ENCODE measurements at places on chromosomes 16 and 17.

DNA sequence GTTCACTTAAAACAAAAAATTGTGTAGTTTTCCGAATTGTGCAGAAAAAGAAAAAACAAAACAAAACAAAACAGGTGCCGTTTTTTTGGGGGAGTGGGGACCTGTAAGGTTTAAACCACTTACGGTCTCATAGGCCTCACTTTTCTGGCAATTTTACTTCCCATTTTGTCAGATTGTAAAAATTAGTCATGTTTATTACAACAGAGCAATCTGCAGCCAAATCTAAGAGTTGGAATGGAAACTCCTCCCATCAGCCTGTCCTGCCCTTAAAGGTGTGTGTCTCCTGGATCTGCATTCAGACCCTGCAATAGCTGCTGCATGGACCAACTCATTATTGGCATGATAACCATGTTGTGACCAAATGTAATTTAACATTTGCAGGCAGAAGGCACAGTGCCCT is 8.2 kb upstream of the SALL1 start:
- no peak for DNase-seq

DNA sequence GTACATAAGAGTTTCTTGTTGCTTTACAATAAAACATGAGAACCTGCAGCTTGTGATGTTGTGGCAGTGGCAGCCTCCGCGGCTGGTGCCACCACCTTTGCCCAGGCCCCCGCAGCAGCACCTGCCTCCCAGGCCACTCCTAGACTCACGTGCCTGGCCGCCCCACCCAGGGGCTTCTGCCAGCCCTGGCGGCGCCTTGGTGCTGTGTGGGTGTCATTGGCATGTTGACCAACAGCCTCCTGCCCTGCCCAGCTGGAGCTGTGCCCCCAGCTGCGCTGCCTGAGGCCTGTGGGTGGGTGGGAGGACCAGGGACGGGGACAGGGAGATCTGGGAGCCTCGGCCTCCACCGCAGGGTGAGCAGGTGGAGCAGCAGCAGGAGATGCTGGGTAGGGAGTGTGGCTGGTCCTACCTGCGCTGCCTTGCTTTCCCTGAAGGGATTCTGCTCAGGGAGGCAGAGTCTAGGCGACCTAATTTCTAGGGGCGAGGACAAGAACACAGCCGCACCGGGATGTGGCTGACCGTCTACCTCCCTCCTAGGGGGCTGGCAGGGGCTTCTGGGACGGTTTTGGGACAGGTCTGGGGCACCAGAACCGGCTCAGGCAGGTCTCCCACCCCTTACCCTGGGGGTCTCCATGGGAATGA is 428 bp upstream of the DNASE1L2 start:
- DNase-seq: no peak

DNA sequence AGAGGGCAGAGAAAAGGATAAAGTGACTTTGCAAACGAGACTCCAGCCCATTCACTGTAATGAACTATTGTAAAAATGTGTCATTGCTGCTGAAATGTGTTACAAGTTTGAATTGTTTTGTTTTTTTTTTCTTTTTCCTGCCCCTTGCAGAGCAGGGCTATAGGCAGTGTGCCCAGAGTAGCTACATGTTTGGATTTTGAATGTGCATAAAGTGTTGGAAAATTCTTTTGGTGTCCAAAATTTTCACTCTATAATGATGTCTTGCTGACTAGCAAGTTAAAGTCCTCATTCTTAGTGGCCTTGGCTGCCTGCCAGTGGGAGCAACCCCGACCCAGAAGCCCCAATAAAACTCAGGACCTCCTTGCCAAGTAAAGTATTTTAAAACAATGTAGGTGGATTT is 66.5 kb downstream of the IGF2BP1 start:
- DNase-seq: no peak

DNA sequence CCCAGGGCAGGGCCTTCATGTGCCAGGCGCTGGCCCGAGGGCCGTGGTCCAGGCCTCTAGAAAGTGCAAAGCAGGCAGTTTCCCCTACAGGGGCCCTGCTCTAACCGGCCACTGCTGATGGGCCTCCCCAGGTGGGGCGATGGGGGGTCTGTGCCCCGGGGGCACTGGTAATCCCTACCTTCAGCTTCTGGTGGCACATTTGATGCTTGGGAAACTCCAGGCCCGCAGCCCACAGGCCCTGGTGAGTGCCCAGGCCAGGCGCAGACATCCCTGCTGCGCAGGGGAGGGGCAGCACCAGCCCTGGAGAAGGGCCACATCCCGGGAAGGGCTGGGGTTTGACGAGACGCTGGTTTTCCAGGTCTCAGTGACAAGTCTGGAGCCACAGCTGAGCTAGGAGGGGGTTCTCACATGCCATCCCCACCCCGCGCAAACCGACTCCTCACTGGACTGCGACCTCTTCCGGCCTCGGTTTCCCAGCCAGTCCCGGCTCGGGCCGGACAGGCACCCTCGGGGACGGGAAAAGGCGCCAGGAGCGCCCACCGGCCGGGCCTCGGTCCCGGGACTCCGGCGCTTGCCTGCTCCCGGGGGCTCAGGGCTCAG is 1.6 kb downstream of the DOC2B start:
- no peak for DNase-seq

GRCh38 chr17:75348386-75349012 is 57.0 kb downstream of the GRB2 start:
- no peak for DNase-seq

DNA sequence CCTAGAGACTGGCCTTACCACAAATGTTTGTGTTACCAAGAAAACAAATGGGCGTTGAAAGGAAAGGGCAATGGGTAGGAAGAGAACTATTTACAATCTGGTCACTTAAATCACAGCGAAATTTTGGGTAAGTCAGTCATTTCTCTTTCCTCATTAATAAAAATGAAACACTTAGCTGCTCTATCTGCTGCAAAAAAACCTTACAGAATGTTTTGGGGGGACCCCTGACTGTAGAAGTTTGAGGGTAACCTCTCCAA is 742 bp upstream of the NUTF2 start:
- DNase-seq: no peak

- DNase-seq: no peak
Observed at GRCh38 chr16:13896543-13897182, 23.3 kb upstream of the ERCC4 start.

DNA sequence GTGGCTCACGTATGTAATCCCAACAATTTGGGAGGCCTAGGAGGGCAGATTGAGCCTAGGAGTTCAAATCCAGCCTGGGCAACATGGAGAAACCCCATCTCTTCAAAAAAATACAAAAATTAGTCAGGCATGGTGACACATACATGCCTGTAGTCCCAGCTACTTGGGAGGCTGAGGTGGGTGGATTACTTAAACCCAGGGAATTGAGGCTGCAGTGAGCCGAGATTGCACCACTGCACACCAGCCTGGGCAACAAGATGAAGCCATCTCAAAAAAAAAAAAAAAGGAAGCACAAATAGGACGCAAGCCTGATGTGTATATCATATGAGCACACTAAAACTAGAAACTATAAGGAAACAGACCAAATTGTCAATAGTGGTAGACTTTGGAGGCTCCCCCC is 17.1 kb upstream of the FLCN start:
- DNase-seq: no peak

GRCh38 chr16:15041271-15042004 is 14.4 kb downstream of the NTAN1 start:
- no peak for DNase-seq

- no peak for DNase-seq
Observed at GRCh38 chr16:81585785-81586184, 141.2 kb downstream of the CMIP start.

DNA sequence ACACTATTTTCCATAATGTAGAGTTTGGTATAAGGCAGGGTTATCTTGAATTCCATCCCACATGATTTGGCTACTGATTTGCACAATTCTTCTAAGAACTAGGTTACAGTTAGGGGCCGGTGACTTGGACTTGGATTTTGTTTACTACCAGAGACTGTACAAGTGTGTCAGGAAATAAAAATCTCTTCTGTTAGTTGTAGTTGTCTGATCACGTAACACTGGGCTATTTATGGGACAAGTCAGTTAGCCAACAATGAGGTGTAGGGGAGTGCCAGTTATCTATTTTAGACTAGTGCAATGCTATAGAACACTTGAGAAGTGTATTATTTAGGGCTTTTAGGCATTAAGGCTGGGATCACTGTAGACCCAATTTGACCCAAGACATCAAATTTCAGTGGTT is 39.7 kb upstream of the GHDC start:
- DNase-seq: no peak

DNA sequence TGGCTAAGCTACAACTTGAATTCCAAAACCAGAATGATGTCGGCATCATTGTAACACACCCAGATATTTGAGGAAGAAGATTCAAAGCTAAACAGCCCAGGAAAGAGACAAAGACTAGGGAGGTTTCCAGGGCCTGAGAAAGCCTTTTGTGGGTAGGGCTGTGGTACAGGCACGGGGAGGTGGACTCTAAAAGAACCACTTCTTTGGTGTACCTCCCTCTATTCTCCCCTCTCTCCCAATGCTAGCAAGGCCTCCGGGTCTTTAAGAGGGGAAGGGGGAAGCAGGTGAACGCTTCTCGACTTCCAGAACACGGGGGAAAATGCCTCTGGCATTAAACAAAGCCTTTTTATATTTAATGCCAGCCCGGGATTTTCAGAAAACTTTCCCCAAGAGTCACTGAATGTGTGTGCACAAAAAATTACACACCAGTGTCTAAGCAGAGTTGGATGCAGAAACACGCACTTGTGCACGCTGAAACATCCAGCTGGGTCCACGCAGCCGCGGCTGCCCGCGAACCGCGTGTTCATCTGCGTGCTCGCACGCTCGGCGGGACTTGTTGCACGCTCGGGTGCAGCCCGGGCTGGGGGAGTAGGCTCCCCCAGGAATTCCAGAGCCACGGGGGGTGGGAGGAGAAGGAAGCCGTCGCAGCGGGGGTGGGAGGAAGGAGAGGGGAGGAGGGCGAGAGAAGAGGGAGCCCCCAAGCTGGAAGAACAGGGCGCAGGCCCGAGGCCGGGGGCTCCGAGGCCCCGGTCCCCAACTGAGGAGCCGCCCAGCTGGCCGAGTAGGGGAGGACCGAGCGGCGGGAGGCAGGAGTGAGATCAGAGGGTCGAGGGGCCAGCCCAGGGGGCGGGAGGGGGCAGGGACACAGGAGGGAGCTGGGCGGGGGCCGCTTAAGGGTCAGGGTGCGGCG is 20.1 kb upstream of the ZNF423 start:
- DNase-seq: no peak

DNA sequence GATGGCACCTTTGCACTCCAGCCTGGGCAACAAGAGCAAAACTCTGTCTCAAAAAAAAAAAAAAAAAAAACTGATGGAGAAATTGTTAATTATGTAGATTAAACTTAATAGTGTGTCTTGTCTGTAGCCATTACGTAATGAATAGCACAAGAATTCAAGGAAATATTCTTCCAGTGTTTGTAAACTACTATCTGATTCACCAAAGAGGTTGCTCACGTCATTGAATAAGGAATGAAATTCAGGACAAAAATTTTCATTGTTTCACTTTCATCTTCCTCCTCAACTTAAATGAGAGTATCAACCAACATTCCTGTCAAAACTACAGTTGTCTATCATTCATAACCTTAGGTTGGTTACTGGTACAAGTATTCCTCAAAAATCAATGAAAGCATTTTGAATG is 30.7 kb upstream of the MYO18A start:
- DNase-seq: no peak

DNA sequence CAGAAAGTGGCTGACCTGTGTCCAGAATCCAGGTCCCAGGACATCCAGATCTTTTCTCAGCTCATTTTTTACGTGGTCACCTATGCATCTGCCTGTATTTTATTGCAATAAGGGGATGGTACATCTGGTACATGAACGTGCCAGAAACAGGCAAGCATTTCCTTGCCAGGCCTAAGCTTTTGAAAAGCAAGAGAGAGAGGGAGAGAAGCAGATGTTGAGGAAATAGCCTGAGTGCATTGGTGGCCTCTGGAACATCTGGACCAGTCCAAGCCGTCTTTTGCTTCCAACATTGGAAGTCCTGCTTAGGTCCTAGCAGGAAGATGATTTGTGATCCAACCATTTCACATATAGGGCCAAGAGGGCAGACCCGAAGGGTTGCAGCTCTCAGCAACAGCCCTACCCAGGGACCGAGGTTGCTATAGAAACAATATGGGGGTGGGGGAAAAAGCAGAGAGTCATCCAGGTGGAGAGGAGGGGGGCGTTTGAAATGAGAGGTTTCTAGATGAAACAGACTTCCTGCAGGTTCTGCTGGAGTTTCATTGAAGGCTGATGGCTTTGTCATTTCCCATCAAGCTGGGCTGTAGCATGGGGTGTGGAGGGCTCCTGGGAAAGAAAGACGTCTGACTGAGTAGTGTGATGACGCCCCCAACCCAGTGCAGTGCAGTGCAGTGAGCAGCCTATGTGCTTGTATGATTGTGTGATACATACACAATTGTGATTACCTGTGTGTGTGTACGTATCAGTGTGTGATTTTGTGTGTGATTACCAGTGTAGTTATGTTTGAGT is 61.6 kb downstream of the SHISA6 start:
- DNase-seq: no peak

DNA sequence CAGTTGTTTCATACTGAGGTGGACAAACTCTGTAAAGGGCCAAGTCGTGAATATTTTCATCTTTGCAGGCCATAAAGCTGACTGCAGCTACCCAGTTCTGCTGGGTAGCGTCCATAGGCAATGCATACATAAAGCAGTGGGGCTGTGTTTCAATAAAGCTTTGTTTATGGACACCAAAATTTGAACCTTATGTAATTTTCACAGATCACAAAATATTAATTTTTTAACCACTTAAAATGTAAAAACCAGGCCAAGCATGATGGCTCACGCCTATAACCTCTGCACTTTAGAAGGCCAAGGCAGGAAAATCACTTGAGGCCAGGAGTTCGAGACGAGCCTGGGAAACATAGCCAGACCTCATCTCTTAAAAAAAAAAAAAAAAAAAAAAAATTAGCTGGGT is 148.0 kb downstream of the CCDC182 start:
- no peak for DNase-seq

DNA sequence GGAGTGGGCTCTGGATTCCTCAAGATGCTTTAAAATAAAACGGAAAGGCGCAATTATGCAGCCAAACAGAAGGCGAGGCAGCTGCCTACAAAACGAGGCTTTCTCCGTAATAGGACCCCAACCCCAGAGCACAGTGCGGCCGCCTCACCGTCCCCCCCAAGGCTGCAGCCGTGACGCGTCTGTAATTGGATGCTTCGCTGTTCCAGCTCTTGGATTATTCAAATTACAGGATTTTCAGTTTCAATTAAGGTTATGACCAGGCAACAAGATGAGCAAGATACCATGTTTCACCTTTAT is 37.3 kb upstream of the ABR start:
- no peak for DNase-seq

- DNase-seq: peak; percentile 54
Observed at GRCh38 chr17:58513965-58514769, at the start of gene MTMR4. MTMR4 (minus strand) TSS chr17:58514638; CDS start chr17:58514407, 231 bp downstream.

- no peak for DNase-seq
Observed at GRCh38 chr17:81927152-81927652, 333 bp downstream of the MAFG start.

- peak; percentile 65 for DNase-seq
Observed at GRCh38 chr17:5078106-5079028, at the start of gene ZFP3. ZFP3 (plus strand) TSS chr17:5078467; CDS start chr17:5091505, 13,038 bp downstream.

- no peak for DNase-seq
Observed at GRCh38 chr16:23611936-23612335, 15.8 kb upstream of the NDUFAB1 start.

Measured in stimulated activated CD8-positive, alpha-beta memory T cell treated with anti-CD3 and anti-CD28 coated beads, Interleukin-12 subunit alpha, Interleukin-12 subunit beta, amount 100 ng/mL, for 4 hours (primary cell).